ENCODE measurements at places on chromosomes 1 and 21. TPM values are rescaled to one million over a fixed set of nuclear protein-coding genes. Genes with fewer than 3 reads are reported as not detected.

Gene KPRP
- total RNA-seq, result not detected

Gene NSUN4
- total RNA-seq, result 28.4 TPM

Gene CD84
- 8.9 TPM for total RNA-seq

DNA sequence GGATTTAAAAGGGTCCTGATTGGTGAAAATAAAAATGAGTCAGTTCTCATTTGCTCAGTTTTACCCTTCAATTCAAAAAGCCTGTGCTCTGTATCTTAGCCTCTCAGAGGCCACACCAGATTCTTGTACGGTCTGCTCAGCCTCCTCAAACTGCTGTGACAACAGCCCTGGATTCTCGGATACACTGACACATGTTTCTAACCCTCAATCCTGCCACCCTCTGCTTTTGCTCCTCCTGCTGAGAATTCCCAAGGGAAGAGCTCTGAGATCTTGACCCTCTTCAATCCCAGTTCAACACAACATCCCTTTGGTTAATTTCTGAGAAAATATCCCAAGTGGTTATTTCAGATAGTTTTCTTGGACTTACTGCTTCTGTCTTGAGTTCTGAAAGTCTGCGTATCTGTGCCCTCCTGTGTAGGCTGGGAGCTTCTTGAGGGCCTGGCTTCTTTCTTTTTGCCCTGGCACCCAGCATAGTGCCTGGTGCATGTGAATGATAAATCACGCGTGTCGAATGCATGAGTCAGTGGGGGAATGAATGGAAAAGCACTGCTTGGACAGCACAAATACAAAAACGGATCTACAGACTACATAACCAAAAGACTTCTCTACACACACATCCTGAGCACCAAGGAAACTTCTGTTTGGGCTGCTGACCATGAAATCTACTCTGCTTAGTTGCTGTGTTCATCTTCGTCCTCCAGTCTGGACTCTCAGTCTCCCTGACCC is 24.5 kb downstream of the IRF2BP2 start:
- no peak overlapping the region for H3K4me3 ChIP-seq
- no peaks in the 10 kb centered on the region for H3K27me3 ChIP-seq
- H3K36me3 ChIP-seq, result no peaks in the 10 kb centered on the region
- DNase-seq, result no peak
- no peaks in the 10 kb centered on the region for H3K4me1 ChIP-seq
- no peak overlapping the region for H3K27ac ChIP-seq
